ENCODE measurements at places on chromosomes 4 and X. TPM values are rescaled to one million over a fixed set of nuclear protein-coding genes. Genes with fewer than 3 reads are reported as not detected.

The THAP9 gene
- total RNA-seq = 10.2 TPM

The ADH6 gene
- 0.50 TPM for total RNA-seq

The GNRHR gene
- total RNA-seq = not detected

The TRIM60 gene
- not detected for total RNA-seq

The FAM120C gene
- 11.8 TPM for total RNA-seq

The PSAPL1 gene
- 2.1 TPM for total RNA-seq

The PF4V1 gene
- not detected for total RNA-seq

The BCAP31 gene
- 119 TPM for total RNA-seq

Measured in omental fat pad (tissue), 4 donors.